NCI-H1105 treated with DMSO at 0.1 percent for 48 hours (cell line): ENCODE measurements at places on chromosomes 13 and 19.

DNA sequence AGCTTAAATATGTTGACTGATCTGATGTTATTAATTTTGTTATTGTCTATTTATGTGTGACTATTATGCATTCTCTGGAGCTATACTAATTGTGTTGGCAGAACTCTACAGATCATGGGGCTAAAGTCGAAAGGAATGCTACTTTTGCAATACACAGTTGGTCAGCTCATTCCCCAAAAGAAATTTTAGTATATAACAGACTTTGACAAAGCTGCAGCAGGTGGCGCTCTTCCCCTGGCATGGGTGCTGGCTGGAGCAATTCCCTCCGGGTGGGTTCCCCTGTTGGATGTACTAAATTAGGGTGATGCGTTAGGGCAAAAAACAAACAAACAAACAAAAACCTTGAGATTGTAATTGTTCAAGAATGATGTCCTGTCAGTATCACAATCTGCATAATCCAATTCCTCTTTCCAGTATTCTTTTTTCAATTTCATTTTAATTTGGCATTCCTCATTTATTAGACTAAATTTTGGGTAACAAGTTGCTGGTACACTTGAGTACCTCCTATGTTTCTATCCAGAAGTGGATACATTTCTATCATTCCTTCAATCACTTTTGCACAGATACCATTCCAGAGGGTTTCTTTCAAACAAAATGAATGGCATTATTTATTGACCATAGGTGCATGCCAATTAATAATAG is 322.8 kb upstream of the EDNRB start:
- DNase-seq, result no peak

DNA sequence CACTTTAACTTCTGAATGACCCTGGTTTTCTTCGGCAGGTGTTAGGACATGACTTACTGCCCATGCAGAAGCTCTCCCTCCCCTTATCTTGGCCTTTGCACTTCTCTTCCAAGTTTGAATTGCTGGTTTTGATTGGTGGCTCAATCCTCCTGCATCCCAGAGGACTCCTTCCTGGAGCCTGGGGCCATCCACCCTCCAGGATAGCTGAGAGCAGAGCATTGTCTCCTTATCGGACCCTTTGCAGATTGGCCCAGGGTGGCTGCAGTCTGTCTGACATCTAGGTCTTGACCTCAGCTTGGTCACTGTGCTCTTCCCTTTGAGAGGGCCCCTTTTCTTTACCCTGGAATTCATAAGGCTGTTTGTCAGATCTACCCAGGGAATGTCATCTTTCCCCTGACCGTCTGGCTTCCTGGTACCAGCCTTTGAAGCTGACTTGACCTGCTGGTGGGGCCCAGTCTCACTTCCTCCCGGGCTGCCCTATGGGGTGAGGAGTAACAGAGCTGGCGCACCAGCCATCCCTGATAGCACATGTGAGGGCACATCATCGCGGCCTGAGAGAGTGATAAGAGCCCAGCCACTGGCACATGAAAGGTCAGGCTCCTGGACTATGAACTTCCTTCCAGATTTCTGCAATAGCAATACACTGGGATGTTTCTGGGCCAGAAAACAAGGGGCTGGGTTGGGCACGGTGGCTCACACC is 172.9 kb upstream of the UBL3 start:
- no peak for DNase-seq

DNA sequence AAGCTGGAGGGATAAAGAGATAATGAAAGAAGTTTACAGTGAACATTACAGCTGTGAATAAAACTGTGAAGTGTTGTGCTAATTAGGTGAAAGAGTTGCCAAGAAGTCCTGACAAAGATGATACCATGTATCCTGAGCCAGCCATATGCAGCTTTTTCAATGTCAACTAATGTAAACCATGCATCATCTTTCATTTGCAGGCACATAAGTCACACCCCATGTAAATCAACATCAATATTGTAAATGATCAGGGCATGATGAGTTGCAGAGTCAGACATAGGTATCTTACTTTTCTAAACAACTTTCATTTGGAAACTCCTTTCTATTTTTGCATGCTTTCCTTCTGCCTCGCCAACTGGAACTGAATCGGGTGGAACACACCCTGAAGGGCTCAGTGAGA is 569.1 kb downstream of the TBC1D4 start:
- DNase-seq, result peak; percentile 12

DNA sequence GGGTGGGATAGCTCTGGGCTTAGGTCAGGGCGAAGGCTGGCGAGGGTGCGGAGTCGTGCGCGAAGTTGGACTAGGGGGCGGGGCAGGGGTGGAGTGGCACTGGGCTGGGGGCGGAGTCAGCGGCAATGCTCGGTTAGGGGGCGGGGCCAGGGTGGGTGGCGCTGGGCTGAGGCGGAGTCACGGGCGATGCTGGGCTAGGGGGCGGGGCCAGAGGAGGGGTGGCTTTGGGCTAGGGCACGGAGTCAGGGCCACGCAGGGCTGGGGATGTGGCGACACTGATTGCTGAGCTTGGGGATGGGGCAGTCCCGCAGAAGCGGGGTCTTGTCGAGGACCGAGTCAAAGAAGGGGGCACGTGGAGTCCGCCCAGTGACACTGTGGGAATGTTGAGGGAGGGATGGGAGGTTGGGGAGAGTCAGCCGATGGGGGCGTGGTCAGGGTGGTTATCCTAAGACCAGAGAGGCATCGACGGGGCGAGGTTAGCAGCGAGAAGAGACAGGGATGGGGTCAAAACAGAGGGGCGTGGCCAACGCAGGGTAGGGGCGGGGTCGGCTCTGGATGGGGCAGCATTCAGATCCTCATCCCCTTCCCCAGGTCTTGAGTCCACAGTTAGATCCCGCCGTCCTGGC is 8.7 kb downstream of the HOMER3 start:
- DNase-seq, result no peak

GRCh38 chr19:7912144-7912696 is 2.4 kb upstream of the TGFBR3L start:
- DNase-seq, result no peak
